ENCODE measurements at places on chromosomes 4 and X.

GRCh38 chrX:147478899-147479298, 432.8 kb upstream of the FMR1 start:
- DNase-seq = no peak

GRCh38 chr4:38577462-38577861, 86.5 kb upstream of the KLF3 start:
- DNase-seq = no peak

- DNase-seq = no peak
These were observed 64.1 kb downstream of the HUWE1 start for GRCh38 chrX:53622431-53622830.

GRCh38 chr4:109419679-109420078, 13.9 kb upstream of the SEC24B start:
- no peak for DNase-seq

GRCh38 chr4:77052352-77052751, 23.4 kb downstream of the CCNI start:
- no peak for DNase-seq

- no peak for DNase-seq
These were observed 218.3 kb downstream of the PTTG2 start for GRCh38 chr4:38178392-38178995.

GRCh38 chr4:139606579-139607501, 50.8 kb upstream of the SETD7 start:
- DNase-seq = no peak

DNA sequence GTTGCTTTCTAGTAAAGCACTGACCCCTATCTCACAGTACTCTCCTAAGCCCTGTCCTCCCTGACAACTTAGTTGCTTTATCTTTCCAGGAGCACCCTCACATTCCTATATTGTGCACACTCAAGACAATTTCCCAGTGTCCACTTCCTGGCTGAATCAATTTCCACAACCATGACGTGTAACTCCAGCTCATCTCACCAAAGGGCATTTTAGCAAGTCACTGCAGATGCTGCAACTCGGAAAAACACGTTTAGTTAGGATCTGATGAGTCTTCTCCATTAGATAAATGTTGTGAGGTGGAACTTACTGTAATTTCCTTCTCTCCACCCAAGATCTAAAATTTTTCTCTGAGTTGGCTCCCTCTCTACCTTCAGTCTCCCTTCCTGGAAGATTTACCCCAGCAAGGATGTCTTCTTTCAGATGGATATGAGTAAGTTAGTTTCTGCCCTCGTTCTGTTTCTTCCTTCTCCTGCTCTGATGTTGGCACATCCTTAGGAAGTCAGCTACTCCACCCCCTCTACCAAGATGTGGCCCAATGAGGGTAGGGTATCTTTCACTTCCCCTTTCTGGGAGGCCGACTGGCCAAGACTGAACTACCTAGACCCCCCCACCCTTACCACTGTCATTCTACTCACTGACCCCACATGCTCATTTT, 28.8 kb upstream of the IL13RA1 start:
- DNase-seq = no peak
